ENCODE measurements at places on chromosomes 11 and 22. TPM values are rescaled to one million over a fixed set of nuclear protein-coding genes. Genes with fewer than 3 reads are reported as not detected.

TSPAN4 gene
- total RNA-seq = 8.4 TPM

SPI1 gene
- total RNA-seq = 2.2 TPM

PPP1R14B gene
- total RNA-seq = 265 TPM

WNT11 gene
- 0.08 TPM for total RNA-seq

Measured in esophagus mucosa (tissue), 1 donor.